ENCODE measurements at places on chromosomes 2 and 18. TPM values are rescaled to one million over a fixed set of nuclear protein-coding genes. Genes with fewer than 3 reads are reported as not detected.

The GAL3ST2 gene
- total RNA-seq: not detected

GRCh38 chr2:164014068-164014731, 278.4 kb upstream of the FIGN start:
- DNase-seq: peak; percentile 14

DNA sequence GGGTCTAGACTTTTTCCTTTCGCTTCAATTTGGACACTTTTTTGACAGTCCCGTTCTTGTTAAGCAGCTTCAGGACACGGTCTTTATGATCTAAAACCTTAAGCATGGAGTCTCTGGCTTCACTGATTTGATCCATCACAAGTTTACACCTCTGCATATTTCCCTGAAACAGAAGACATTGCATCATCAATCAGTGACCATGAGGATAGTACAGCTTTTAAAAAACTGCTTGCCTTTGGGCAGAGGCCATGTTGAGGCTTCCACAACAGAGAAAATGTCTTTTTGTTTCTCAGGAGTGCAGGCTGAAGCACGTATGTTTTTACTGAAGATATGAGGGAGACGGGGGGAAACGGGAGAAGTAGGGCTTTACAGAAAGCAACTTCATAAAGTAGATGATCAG, 56.2 kb upstream of the AMMECR1L start:
- no peak for DNase-seq

DNA sequence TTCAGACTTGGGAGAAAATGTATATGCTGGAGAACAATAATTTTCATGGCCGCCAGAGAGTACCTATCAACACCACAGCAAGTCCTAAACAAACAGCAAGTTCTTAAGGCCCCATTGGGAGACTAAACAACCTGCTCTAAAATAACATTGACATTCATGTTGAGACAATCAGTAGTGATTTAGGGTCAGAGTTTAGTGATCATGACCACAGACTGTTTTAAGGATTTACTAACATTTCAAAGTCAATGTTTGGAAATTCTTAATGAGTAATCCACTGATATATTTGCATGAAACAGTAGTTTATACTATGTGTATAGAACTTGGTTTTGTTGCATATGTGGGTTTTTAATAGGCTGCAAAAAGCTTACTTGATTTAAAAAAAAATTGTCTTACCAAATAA, 34.7 kb downstream of the RASGRP3 start:
- peak; percentile 30 for DNase-seq

The VIL1 gene
- total RNA-seq: not detected

The ANO7 gene
- total RNA-seq: 0.62 TPM

- DNase-seq: no peak
Observed at GRCh38 chr2:239355724-239356123, 45.1 kb downstream of the HDAC4 start.

- no peak for DNase-seq
Observed at GRCh38 chr18:62651276-62652056, 63.9 kb upstream of the PHLPP1 start.

DNA sequence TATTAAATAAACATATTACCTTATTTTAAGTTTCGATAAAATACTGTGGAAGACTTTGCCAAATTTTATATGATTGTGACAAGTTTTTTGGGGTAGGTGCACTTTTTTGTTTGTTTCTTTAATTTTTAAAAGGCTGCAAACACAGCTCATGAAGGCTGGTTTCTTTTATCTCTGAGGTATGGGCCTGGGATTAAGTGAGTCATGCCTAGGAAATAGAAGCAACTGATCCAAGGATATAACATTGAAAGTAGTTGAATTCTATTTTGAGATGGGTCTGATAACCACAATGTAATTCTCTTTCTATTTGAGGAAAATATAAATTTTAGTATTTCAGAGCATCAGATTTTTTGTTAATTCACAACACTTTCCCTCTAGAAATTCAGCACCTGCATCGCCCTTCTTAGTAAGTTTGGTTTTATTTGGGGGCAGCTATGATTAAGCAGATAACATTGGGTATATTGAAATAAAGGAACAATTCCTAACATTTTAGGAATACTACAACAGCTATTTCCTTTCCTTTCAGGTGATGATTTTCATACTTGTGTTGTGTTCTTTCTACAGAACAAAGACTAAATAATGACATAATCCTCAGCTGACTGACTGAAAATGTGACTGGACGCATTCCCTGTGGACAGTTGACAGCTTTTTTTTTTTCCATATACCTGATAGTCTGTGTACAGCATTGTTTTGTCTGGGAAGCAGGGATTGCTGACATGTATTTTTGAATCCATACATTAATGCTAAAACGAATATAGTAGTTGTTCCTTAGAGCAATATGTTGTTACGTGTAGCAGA, 16.8 kb downstream of the RBM45 start:
- DNase-seq: no peak

The SLC38A11 gene
- 0.62 TPM for total RNA-seq

GRCh38 chr2:172358691-172359556, 68.5 kb upstream of the ITGA6 start:
- no peak for DNase-seq

The PAIP2B gene
- 0.81 TPM for total RNA-seq

DNA sequence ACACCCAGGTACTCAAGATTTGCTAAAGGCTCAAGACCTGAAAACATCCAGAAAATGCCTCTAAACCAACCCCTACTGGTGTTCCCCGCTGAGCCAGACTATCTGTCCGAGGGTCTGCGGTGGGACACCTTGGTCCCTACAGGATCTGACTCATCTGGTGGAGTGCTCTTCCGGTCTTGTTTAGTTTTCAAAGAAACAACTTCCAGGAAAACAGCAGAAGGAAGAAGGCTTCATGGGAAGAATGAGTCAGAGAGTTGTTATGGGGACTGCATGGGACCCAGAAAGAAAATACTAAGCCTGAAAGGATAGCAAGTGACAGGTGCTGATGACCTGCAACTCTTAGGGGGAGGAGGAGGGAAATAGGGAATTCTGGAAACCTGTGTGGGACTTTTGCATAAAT, 41.3 kb downstream of the ZFP36L2 start:
- DNase-seq: peak; percentile 76

GRCh38 chr18:59929621-59930295, 30.0 kb downstream of the PMAIP1 start:
- peak; percentile 53 for DNase-seq

GRCh38 chr18:79887181-79888000, 64.1 kb downstream of the SLC66A2 start:
- DNase-seq: no peak

- peak; percentile 59 for DNase-seq
Observed at GRCh38 chr2:25808006-25808383, 70.3 kb downstream of the ASXL2 start.

The ATP8B1 gene
- 39.5 TPM for total RNA-seq

The TMEM37 gene
- not detected for total RNA-seq

- no peak for DNase-seq
Observed at GRCh38 chr2:169014780-169015179, 16.3 kb downstream of the ABCB11 start.

DNA sequence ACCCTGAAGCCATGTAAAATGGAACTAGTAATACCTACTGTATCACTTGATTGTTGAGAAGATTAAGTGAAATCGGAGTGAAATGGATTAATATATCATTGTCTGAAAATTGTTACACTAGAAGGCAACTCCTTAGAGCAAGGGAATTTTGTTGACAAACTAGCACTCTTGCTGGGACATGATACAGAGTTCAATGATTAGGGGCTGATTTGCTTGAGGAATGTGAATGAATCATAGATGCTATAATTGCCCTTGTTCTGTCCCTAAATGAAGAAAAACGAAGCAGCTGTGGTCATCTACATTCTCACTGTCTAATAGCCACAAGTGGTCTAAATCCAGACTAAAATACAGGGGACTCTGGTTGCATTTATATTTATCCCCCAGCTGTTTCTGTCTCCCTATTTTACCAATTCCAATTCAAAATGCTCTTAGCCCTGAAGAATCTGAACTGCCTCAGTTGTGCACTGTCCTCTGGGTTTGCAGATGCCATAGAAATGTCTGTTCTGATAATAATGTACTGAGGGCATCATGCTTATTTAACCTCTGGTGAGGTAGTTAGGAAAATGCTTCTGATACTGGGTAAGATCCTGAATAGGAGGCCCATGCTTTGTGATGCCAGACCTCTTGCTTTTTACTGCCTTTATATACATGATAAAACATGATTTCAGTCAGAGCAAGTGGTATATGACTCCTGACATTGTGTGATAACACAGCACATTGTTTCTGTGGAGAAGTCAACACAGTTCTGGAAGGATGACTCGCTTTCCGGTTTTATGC, 382.1 kb downstream of the NRXN1 start:
- no peak for DNase-seq

DNA sequence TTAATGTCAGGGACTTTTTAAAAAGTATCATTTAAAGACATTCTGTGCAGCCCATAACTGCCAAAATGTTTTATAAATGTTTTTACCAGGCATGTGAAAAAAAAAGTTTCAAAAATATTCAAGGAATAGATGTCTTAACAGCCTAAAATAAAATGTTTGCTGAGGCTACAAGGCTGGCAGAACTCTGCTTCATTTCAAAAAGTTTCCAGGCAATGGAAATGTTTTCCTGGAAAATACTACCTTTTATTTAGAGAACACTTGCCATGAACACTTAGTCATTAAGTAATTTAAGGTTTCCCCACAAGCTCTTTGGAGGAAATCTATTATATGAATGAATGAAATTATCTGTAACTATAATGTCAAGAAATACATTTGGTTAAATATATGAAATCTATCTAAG, 68.8 kb downstream of the THADA start:
- no peak for DNase-seq

- DNase-seq: no peak
Observed at GRCh38 chr2:196125596-196125995, 45.8 kb downstream of the STK17B start.

The EGR4 gene
- not detected for total RNA-seq

- peak; percentile 89 for DNase-seq
Observed at GRCh38 chr18:8615397-8616027, 6.3 kb downstream of the RAB12 start.

DNA sequence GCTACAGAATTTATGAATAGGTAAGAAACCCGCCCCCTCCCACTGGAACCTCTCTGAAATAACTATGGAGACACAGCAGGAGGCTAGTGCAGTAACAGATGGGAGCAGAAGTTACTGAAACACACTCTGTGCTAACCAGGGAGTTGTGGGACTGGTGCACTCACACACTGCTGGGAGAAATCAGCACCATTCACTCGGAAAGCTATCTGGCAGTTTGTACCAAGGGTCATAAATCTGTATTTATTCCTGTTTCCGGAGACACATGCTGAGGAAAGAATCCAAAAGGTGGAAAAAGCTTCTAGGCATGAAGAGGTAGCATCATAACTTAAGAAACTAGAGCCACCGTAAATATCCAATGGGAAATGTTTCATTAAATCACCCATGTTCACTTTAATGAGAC, 39.9 kb downstream of the TGFA start:
- no peak for DNase-seq

The NEU4 gene
- total RNA-seq: not detected

The LIMS4 gene
- 0.94 TPM for total RNA-seq

DNA sequence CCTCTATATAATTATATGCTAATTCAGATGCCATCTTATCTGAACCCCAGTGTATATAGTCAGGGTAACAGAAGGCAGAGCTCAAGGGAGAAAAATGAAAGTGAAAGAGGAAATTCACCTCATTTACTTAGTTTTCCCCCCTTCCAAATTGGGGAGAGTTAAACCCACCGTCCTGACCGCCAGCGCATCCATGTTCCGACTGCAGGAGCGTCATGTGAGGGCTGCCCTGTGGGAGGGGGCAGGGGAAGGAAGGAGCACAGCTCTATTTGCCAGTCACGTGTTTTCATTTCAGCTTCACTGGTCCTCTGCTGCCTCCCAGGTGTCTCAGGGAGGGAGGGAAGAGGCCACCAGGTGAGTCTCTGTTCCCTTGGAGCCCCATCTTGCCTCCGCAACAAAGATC, 13.2 kb downstream of the CNNM4 start:
- no peak for DNase-seq
